ENCODE measurements at places on chromosomes 1 and 21. TPM values are rescaled to one million over a fixed set of nuclear protein-coding genes. Genes with fewer than 3 reads are reported as not detected.

DNA sequence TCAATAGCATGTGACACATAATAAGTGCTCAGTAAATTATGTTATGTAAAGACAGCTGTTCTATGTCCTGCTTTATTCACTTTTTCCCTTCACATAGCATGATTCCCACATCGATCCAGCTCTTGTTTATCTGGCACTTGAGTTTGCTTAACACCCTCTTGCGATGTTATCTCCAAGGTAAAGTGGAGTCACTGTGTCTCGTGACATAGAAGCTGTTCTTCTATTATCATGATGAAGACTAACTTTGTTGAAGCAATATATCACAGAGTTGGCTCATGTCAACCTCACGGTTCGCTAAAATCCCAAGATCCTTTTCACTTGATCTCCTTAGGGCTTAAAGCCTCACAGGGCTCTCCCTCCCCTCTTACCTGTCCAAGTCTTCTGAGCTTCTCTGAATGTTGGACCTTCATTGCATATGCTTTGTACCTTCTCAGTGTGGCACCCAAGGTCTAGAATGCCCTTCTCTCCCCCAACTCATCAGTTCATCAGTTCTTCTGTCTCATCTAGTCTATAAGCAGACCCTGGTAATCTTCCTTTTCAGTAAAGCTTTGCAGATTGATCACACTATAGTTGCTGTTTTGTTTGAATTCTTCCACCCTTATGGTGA lies 38.0 kb downstream of the PLXNA2 start:
- no peak for DNase-seq

DNA sequence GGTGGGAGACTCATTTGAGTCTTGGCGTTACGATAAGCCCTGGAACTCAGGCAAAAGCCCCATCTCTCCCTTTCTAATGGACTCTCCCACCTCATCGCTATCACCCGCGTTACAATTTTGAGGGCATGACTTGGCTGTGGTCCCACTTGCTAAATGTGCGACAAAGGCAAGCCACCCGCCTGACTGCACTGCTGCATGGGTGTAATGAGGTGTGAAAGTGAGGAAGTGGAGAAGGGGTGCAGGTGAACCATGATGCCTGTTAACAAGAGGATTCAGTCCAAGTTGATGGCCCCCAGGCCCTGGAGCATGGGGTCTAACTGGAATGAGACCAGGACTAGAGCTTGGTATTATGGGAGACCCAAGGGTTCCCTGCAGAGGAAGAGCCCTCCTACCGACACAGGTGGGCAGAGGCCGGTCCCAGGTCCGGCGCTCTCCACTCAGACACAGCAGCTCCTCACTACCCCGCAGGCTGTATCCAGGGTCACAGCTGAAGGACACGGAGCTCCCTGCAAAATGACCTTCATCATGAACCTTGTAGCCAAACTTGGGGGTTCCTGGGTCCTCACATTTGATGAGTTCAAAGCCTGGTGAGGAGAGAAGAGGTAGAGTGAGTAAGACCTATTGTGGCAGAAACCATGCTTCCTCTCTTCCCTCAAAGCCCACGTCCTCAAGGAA lies 165.4 kb upstream of the HMGB4 start:
- DNase-seq, result no peak

- DNase-seq, result no peak
Measured at GRCh38 chr1:241408170-241408569, 51.2 kb upstream of the RGS7 start.

- DNase-seq, result no peak
Measured at GRCh38 chr1:41496080-41497055, 11.9 kb upstream of the EDN2 start.

- DNase-seq, result no peak
Measured at GRCh38 chr1:50829014-50829958, 130.8 kb downstream of the FAF1 start.

DNA sequence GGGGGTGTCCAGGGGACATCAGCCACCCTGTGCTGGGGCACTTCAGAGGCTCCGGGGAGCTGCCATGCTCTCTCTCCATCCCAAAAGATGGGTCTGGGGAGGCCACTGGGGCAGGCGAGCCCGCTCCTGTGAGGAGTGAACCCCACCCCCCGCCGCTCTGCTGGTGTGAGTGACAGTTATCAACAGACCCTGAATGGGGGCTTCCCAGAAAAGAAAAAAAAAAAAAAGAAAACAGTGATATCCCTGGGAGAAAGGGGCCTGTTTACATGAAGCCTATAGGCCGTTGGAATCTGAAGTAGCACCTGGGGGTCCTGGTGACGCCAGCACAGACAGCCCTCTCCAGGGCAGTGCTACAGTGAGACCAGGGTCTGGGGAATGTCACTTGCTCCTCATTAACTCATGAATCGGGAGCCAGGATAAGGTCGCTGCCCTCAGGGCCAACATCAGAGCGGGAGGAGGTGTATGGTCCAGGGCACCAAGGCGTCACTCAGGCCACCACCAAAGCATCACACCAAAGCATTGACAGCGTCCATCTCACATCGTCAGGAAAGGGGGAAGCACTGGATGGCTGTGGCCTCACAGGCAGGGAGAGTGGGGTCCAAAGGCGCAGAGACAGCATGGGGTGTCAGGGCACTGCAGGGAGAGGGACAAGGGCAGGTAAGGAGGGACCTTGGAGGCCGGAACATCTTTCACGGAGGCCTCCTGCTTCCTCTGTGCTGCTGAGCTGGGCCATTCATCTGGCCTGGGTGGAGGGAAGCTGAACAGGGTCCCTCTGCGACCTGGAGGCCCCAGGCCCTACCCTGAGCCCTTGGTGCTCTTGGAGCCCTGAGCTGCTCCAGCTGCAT lies 8.4 kb upstream of the NPHP4 start:
- DNase-seq, result no peak

GRCh38 chr1:156860628-156861423 lies at the start of gene NTRK1:
NTRK1 (plus strand) TSS chr1:156860865; CDS start chr1:156860935, 70 bp downstream.
- DNase-seq, result no peak

GRCh38 chr21:37828556-37828955 lies 87.7 kb downstream of the KCNJ6 start:
- no peak for DNase-seq

GRCh38 chr1:196584696-196585095 lies 23.5 kb downstream of the KCNT2 start:
- no peak for DNase-seq

DNA sequence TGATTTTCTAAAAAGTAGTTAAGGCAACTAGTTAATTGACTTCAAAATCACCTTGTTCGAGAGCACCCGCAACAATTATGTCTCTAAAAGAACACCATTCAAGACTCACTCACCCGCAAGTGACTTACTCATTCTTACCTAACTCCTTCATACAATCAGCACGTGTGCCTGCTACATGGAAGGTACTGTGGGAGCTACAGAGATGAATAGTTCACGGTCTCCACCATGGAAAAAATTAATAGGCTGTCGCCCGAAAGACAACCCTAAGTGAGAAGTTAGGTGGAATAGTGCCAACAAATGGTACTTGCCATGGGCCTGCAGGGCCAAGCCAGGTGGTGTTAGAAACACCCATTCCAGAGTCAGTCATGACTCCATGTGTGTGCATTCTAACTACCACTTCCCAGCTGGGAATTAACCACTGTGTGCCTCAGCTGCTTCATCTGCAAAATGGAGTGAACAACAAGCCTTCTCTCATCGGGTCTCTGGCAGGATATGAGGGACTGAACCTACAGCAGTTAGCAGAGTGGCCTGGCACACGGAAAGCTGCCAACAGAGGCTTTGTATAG lies 7.1 kb downstream of the SSBP3 start:
- no peak for DNase-seq

DNA sequence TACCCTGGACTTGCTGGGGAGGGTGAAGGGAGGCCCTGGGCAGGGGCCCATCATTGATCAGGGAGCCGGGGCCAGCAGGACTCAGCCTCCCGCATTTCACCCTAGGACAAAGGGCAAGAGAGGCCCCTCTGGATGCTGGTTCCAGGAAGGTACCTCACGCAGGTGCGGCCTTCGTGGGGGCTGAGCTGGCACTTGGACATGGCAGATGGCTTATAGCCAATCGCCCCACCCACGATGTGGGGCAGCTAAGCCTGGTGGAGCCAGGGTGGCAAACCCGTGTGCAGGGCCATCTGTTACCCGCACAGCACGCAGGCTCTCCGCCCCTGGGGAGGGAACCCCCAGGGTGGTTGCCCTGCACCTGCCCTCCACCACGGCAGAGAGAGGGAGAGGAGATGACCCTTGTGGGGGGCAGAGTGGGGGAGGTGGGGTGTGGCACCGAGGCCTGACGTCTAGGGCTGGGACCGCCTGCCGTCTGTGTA lies 2.5 kb downstream of the TFF3 start:
- no peak for DNase-seq

DNA sequence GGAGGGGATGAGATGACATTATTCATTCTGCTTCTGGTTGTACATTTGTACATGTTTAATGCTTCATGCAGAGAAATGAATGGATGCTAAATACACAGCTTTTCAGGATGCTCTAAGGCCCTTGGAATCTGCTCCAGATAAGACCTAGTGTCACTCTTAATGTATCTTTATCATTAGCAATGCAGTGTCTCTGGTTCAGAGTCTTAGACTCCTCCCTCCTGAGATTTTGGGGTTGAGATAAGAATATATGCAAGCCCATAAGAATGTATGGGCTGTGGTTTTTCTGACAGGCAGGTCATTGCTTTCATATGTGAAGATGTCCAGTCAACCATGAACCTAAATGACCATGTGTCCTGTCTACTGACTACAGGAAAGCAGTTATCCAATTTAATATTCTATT lies 415.5 kb downstream of the RPS6KC1 start:
- no peak for DNase-seq

- DNase-seq, result peak; percentile 16
Measured at GRCh38 chr1:19251305-19252196, at the start of the genes EMC1 and MRTO4. EMC1 (minus strand) TSS chr1:19251524; CDS start chr1:19251509, 15 bp downstream. MRTO4 (plus strand) TSS chr1:19251805; CDS start chr1:19251836, 31 bp downstream.

DNA sequence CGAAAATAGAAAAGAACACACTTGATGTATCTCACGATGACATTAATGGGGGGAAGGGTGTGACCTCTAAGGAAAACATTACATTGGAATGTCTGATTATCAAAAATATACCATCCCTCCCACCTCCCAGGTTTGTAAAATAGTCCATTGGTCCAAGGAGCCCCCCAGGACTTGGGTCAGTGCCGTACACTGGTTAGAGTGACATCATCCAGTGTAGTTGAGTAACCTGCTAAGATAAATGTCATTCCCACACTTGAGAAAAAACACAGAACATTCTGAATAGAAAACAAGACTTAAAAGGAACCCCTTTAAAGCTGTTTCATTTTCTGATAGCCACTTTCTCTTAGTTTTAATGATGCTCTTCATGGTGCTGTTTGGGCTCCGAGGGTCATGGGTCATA lies 15.2 kb downstream of the DDX20 start:
- no peak for DNase-seq

DNA sequence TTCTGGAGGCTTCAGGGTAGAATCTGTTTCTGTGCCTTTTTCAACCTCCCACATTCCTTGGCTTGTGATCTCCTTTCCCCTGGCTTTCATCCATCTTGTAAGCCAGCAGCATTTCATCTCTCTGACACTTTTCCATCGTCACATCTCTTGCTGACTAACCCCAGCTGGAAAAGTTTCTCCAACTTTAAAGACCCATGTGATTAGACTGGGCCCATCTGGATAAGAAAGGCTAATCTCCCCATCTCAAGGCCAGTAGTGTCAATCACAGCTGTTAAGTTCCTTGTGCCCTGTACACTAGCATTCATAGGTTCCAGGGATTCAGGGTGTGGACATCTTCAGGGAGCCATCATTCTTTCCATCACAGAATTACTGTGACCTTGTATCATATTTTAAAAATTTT lies 452.1 kb downstream of the TTLL7 start:
- no peak for DNase-seq

DNA sequence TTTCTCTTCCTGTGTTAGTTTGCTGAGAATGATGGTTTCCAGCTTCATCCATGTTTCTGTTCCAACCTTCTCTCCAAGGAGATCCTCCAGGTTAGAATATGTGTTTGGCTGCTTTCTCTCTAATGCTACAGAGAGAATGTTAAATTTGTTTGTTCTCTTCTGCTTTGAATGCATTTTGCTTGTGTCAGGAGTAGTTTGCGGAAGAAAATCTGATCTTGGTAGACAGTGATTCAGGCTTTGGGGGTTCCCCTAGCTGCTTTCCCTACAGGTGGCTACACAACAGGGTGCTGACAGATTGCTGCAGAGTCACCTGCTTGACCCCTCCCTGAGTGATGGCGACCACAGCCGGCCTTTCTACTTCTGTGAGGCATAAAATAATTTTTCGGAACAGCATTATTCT lies 41.8 kb downstream of the MACO1 start:
- no peak for DNase-seq

DNA sequence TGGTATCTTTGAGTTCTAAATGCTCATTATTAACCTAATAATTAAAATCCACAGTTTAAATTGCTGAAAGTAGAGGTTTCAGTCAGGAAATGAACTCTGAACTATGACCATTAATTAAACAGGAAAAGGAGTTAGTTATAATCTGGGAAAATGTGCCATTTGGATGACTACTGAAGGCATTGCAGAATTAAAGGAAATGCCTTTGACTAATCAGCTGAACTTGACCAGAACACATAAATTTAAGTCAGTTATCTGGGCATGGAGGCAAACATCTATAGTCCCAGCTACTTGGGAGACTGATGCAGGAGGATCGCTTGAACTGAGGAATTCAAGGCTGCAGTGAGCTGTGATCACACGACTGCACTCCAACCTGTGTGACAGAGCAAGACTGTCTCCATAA lies 31.9 kb downstream of the SLC44A5 start:
- DNase-seq, result no peak

DNA sequence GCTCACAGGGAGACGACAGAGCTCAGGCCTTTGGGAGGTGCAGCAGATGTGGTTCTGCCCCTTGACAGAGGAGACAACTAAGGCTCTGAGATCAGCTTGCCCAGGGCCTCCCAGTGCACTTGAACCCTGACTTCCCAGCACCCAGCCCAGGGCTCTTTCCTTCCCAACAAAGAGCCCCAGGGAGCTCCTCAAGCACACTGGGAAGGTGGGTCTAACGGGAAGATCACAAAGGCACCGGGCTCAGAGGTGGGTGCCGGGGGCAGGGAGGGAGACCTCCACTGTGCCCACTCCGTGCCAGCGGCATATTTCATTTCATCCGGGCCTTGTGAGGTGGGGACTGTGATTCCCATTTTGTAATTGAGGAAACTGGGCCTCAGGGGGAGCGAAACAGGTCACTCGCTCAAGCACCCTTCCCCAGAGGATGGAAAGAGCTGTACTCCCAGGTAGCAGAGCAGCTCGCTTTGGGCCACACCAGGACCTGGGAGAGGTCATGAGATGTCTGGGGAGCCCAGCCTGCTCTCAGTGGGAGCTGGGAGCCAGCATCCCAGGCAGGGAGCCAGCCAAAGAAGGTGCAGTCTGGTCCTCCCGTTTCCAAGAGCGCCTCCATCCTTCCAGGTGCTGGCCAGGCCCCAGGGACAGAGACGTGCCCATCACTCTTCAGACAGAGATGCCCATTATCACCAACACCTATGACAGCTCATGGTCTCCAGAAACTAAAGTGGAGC lies 82.3 kb downstream of the SYT2 start:
- no peak for DNase-seq

- no peak for DNase-seq
Measured at GRCh38 chr21:36027347-36027746, 33.0 kb downstream of the SETD4 start.

Gene NCAM2
- not detected for total RNA-seq

Gene AMY2A
- total RNA-seq, result 3.2 TPM

Gene ZC3H12A
- total RNA-seq, result 49.4 TPM

Gene XCL2
- not detected for total RNA-seq

Gene LRRN2
- 1.3 TPM for total RNA-seq

Gene RSPO1
- 0.49 TPM for total RNA-seq

Gene CCDC181
- total RNA-seq, result not detected

Gene KRTAP19-1
- not detected for total RNA-seq

Gene WARS2
- 12.1 TPM for total RNA-seq

Gene OR6Y1
- not detected for total RNA-seq

Gene MORC3
- total RNA-seq, result 49.7 TPM

Gene GBP6
- total RNA-seq, result 419 TPM
